Esophagus squamous epithelium (tissue), 5 donors: ENCODE measurements at places on chromosomes 11 and 22. TPM values are rescaled to one million over a fixed set of nuclear protein-coding genes. Genes with fewer than 3 reads are reported as not detected.

Gene OR52E6
- not detected for total RNA-seq

Gene JHY
- total RNA-seq: 1.4 TPM

- DNase-seq: no peak
Observed at GRCh38 chr11:19201737-19202605, at the start of gene CSRP3. CSRP3 (minus strand) TSS chr11:19201983; CDS start chr11:19192448, 9,535 bp downstream.

GRCh38 chr22:46053563-46054090 lies 76.7 kb upstream of the WNT7B start:
- no peak for DNase-seq

DNA sequence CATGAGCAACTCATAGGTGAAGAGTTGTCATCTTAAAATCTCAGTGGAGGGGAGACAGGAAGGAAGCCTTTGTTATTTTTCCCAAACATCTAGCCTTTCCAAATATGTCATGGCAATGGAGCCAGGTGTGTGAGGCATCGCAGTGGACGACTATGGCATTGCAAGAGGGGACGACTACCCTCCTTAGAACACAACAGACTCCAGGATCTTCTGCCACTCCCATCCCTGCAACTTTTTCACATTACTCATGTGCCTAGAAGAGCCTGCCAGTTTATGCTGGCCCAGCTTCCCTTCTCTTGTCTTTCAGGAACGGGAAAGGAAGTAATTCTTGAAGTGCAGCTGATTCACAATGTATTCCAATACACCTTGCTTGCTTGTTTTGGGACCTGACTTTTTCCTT lies 1008.4 kb downstream of the OPCML start:
- no peak for DNase-seq

Gene PGA5
- total RNA-seq: not detected

DNA sequence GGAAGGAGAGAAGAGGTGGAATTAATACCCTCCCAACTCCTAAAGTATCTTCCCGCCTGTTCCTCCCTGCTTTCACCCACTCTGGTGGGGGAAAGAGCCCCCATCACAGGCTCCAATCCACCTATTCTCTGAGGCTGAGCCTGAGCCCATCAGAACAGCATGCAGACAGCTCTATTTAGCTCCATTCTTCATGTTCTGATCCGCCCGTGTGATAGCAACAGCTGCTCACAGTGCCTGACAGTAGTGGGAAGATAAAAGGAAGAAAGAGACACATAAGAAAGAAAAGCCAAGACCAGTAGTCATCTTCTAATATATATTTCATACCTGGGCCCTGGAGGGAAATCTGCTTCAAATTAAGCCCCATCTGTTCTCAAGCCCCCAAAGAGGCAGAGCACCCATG lies 80.3 kb upstream of the AKIP1 start:
- DNase-seq: no peak

GRCh38 chr11:114195981-114196731 lies 100.0 kb upstream of the NNMT start:
- DNase-seq: no peak

DNA sequence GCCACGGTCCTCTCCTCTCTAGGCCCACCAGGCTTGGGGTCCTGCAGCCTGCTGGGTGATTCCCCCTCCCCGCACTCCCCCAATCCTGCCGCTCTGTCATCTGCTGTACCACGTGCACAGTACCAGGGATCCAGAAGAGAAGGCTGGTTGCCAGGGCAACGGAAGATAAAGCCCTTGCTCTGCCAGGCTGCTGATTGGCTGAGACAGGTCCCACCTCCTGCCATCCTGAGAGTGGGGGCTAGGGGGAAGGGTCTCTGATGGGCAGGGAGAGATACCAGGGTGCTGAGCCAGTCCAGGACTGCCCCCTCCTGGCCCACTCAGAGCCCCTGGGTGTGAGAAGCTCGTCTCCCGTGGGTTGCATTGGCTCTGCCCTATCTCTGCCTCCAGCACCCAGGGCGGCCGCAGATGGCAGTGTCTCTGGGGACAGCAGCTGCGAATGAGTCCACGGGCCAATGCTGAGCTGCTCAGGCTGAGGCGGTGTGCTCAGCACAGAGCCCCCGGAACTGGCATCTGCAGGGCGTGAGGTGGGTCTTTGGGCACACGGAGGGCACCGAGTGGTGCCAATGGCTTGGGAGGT lies at the start of gene SMIM45:
SMIM45 (plus strand) TSS at position 253 of the 577 bp plus-strand sequence.
- no peak for DNase-seq

DNA sequence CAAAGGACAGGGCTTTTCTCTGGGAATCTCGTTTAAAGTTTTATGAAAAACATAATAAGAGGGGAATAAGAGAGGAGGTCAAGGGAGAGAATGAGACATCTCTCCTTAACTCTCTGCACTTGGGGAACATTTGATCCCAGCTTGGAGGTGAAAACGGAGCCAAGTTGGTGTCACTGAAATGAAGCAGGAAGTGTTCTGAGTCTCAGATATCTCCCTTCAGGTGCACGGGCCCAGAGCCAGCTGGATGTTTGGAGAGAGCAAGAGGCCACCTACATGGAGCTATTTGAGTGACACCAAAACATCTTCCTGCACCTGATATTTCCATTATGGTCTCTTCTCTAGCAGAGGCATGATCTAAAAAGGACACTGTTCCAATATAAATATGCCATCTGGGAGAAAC lies 85.7 kb downstream of the BLID start:
- no peak for DNase-seq

DNA sequence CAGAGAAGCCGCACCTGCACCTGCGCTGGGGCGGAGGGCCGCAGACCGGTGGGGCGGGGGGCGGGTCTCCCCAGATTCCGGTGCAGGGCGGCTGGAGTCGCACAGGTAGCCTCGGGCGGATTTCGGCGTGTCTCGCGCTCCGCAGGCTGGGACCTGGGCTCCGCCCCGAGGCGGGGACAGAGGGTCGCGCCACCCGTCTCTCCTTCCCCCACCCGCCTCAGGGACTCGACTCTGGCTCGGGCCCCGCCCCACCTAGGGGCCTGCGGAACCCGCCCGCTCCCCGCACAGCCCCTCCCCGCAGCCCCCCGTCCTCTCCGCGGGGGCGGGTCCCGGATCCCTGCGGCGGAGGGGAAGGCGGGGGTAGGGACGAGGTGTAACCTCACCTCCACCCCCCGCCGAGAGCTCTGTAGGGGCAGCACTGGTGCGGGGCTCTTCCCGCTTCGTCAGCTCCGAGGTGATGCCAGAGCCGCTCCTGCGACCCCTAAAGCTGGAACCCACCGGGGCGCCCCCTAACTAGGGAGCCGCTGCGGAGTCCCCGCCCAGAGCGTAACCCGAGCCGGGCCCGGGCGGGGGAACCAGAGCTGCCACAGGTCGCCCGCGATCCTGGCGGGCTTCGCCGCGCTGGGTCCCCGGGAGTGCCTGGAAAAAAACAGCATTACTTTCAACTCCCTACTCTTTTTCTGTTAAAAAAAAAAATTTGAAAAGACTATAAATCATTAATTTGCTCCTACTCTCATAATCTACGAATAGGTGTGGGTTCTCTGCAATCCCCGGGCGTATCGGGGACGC lies at the start of gene SLC29A2:
SLC29A2 (minus strand) TSS at position 134 of the 789 bp plus-strand sequence. CDS start 169 bp downstream, outside the sequence.
- DNase-seq: no peak

Gene PNPLA5
- total RNA-seq: not detected

DNA sequence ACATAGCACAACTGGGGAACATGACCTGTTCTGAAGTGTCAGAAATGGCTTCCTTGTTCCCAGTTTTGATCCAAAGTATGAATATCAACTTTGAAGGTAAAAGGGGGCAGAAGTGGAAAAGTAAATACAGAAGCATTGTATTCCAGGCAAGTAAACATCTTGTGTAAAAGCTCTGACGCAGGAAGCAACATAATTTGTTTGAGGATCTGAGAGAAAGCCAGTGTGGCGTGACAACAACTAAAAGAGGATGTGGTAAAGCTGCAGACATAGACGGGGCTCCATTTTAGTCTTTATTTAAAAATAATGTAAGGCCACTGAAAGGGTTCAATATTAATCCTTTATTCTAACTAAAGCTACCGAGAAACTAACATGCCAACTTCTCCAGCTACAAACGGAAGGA lies 310.2 kb downstream of the DLG2 start:
- DNase-seq: no peak

DNA sequence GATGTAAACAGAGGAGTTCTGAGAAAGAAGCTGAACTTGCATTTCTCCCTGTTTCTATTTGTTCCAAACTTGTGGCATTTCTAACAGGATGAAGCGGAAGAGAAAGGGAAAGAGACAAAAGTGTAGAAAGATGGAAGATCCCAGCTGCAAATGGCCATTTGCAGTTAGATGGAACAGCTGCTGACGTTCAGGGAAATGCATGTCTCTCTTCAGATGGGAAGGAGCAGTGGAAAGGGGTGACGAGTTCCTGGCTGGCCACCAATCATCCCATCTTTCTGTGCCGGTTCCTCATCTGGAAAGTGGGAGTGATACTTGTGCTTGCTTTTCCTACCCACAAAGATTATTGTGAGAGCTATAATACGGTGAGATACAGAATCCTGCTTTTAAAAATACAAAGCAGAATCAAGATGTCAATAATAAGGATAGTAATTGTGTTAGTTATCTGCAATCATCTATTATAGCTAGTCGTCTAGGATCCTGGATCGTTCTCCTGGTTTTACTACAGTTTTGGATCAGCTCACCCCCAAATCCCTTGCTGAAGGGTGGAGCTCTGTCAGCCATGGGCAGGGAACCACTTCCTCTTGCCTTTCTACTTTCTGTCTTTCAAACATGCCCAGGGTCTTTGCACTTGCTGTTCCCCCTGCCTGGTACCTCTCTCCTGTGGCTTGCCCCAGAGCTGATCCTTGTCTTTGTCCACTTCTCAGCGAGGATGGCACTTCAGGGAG lies 1.2 kb upstream of the TIMP3 start:
- no peak for DNase-seq

GRCh38 chr11:103069367-103069766 lies 22.6 kb downstream of the DCUN1D5 start:
- no peak for DNase-seq

- peak; percentile 55 for DNase-seq
Observed at GRCh38 chr11:66855574-66856495, 1.0 kb upstream of the LRFN4 start.

DNA sequence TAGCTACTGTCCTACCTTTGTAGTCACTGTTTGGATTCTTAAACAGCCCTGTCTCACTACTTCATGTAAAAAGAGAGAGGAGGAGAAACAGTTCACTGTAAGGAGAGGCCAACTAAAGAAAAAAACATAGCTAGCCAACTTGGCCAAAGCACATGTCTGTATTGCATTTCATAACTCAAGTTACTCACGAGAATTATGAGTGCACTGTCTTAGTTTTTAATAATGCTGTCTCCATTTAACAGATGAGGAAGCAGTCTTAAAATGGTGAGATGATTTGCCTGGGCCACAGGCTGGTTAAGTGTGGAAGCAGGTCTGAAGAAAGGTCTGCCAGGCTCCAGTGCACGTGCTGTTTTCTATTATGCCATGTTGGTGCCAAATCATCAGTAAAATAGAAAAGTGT lies 104.5 kb downstream of the UVRAG start:
- no peak for DNase-seq

DNA sequence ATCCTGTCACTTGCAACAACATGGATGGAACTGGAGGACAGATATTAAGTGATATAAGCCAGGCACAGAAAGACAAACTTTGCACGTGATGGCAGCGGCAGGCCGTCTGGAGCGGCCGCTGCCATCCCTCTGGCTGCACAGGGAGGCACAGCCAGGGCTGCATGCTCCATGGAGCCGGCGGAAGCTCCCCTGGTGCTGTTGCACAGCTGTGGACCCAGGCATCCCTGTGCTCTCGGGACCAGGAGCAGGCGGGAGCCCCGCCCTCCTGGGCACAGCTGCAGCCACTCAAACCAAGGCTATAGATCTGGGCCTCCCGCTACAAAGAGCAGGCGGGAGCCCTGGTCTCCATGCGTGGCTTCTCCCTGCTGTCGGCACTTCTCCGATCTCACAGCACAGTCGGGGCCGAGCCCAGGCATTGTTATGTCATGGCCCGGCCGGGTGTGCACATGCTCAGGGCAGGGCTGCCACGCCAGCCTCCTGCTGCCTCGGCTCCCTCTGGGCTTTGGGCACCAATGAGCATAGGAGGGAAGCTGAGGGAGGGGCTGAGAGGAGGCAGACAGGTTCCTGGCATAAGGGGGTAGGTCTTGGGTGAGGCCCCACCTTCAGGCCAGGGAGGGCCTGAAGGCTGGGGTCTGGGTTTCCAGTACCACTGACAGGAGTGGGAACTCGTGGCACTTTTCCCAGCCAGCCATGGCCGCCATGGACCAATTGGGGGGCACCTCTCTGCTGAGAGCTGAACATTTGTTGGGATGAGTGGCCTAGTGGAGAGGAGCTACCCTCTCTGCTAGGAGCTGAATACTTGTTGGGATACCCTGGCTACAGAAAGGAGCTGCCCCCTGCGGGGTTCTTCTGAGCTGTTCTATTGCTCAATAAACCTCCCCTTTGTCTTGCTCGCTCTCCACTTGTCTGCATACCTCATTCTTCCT lies 16.7 kb downstream of the RRP8 start:
- DNase-seq: no peak

- DNase-seq: no peak
Observed at GRCh38 chr11:1659506-1659905, 29.9 kb downstream of the KRTAP5-5 start.

DNA sequence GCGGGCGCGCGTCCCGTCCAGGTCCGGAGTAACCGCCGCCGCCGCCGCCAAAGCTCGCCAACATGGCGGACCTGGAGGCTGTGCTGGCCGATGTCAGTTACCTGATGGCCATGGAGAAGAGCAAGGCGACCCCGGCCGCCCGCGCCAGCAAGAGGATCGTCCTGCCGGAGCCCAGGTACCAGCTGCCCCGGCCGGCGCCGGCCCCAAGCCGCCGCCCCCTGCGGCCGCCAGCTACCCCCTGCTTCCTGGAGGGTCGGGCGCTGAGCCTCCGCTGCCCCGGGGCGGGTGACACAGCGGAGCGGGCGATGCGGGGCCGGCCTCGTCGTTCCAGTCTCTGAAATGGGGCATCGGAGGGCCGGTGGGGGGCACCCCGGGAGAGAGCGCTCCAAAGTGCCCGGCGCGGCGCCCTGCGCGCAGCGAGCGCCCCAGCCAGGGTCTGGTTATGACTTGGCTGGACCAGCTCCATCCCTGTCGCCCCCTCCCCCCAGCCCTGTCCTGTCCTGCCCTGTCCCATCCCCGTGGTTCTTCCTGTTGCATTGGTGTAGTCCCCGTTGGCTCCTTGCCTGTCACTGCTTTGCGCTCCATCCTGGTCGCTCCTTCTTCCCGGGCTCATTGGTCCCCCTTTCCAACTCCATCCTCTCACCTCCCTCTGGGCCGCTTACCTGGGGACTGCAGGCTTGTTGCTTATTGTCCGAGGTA lies 653 bp downstream of the GRK3 start:
- DNase-seq: no peak

DNA sequence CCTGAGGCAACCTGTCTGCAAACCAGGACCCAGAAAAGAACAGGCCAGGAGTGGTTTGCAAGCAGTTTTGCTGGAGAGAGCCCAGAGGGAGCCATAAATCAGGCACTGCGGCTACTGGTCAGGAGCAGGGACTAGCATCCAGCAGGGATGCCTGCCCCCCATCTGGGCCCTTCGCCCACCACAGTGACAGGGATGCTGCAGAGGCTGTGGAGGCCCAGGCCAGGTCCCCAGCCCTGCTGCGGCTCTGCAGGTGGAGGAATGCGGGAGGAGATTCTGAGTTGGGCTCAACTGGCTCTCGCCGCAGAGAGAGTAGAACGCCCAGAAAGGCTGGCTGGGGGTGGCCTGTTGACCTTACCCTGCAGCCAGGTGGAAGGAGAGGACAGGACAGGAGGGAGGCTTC lies 16.4 kb upstream of the NEFH start:
- no peak for DNase-seq
